ENCODE measurements at places on chromosomes 3 and 15.
A peak's percentile ranks its signal among the peaks of the same experiment; 100 is the strongest.

GRCh38 chr3:65265942-65266590 is 578.3 kb upstream of the ADAMTS9 start:
- DNase-seq = no peak

GRCh38 chr3:11556851-11557644 is 86.7 kb downstream of the VGLL4 start:
- no peak for DNase-seq

GRCh38 chr15:88775776-88776175 is 27.5 kb upstream of the ACAN start:
- no peak for DNase-seq

- no peak for DNase-seq
Observed at GRCh38 chr3:37396731-37397130, 222.3 kb upstream of the LRRFIP2 start.

GRCh38 chr15:74656935-74657535 is 38.8 kb downstream of the EDC3 start:
- no peak for DNase-seq

- no peak for DNase-seq
Observed at GRCh38 chr15:82548700-82549099, 8.4 kb upstream of the RPS17 start.

DNA sequence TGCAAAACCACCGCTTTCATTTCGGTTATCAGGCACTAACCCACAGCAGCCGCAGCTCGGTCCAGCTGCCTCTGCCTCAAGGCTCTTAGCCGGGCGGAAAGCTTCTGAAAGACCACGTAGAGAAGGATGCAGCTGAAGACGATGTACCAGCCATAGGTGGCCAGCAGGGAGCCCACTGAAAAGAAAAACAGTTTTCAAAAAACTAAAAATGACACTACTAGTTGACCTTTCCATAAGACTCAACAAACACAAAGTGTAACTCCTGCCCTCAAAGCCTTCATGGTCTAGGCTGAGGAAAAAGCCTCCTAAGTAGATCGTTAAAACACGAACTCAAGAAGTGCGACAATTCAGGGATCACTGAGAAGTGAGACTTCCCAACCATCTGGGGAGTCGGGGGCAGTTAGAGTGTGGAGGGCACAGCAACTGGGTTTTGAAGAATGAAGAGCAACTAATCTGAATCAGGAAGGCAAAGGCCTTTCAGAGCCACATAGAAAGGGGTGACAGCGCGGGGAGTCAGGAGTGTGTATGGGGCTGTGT is 716 bp downstream of the SELENOS start:
- DNase-seq = peak; percentile 22
